ENCODE measurements at places on chromosomes 6 and 20.

DNA sequence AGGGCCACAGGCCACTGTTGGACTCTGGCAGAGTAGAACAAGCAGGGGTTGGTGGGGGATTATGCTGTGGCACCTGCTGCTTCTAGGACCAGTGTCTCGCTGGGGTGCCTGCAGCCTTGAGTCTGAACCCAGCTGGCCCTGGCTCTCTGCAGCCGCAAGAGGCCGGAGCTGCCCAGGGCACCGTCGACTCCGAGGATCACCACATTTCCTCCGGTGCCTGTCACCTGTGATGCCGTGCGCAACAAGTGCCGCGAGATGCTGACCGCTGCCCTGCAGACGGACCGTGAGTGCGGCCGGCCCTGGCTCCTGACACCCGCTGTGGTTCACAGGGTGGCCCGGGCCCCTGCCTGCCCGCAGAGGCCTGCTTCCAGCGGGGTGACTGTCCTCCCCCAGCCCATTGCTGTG lies 6.2 kb downstream of the TCEA2 start:
- no peak for DNase-seq

DNA sequence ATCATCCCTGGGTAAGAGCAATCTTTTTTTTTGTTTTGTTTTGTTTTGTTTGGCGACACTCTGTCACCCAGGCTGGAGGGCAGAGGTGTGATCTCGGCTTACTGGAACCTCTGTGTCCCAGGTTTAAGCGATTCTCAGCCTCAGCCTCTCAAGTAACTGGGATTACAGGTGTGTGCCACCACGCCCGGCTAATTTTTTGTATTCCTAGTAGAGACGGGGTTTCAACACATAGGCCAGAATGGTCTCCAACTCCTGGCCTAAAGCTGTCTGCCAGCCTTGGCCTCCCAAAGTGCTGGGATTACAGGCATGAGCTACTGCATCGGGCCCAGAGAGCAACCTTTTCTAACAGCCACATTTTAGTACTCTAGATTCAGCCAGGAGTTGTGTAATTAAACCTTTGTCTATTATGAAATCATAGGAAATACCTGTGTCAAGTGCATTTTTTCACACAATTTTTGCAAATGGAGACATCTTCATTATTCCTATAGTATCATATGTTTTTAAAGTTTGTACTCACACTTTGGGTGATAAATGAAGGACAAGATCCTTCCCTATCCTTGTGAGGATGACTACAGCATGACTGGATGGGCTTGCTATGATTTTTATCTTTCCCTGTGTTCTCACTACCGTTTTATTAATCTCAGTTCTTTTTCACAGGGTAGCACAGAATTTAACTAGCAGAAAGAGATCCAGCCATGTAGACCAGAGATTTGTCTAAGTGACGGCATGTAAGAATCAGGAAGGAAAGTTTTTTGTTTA lies 82.6 kb downstream of the OR2B2 start:
- no peak for DNase-seq

DNA sequence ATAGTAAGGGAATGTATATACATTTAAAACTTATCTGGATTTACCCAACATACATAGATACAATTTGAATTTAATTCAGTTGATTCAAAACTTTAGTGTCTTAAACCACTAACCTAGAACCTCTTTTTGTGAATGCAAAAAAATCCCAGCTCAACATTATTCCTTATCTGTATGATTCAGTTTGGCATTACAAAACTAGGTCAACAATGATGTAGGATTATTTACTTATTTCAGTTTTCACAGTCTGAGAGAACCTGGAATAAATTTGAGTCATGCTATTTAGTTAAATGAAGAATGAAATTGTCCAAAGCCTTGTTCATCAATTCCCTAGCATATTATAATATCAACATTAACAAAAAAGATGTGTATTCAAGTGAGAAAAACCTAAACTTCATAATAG lies 7.4 kb upstream of the PLCB1 start:
- DNase-seq = no peak

DNA sequence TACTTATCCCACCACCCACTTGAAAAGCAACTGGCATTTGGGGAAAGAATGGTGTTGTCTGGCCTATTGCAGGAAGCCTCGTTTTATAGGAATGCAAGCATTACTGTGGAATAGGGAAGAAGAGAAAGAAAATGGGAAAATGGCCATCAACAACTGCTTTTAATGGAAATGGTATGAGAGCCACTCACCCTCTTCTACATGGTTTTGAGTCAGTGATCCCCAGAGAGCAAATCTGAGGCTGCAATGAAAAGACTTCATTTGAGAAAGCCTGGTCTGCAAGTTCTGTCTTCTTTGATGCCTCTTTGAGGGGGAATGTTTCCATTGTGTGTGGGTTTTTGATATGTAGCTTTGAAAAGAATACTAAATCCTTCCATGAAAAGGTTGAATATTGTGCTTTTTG lies 172.3 kb upstream of the HDDC2 start:
- no peak for DNase-seq

- no peak for DNase-seq
Measured at GRCh38 chr6:28303570-28303969, 22.2 kb downstream of the PGBD1 start.

DNA sequence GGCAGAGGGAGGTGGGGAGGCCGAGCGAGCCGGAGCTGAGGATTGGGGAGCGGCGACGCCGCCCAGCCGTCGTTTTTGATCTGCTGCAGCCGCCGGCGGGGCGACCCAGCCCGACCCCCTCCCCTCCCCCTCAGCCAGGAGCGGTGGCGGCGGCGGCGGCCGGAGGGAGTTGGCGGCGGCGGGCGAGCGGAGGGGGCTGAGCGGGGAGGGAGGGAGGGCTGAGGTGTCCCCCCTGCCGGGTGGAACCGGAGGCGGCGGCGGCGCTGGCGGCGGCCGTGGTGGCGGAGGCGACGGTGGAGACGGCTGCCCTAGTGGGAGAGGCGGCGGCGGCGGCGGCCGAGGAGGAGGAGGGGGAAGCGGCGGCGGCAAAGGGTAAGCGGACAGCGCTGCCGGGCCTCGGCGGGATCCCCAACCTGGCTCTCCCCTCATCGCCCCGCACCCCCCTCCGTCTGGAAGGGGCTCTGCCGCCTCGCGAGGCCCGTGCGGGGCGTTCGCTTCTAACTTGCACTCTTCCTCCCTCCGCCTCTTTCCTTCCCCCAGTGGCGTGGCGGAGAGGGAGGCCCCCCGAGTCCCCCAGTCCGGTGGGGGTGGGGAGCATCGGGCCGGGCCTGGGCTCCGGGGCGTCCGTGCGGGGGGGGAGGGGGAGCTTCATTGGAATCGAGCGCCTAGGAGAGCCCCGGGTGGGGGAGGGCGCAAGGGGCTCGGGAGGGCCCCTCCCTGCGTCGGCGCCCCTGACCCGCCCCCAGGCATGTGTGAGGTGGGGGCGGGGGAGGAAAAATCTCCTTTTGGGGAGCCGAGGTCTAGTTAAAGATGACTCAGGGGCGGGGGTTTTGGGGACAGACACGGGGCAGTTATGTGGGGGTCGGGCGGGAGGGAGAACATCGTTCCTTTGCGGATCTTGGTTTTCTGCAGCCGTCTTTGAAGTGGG lies at the start of gene TAB2:
Gene TAB2, plus strand, starts transcription at position 69 of the 928 bp plus-strand sequence. CDS start 52,286 bp downstream, outside the sequence.
- DNase-seq = peak; percentile 68
